Effector CD4-positive, alpha-beta T cell (primary cell): ENCODE measurements at places on chromosomes 6 and 20.

DNA sequence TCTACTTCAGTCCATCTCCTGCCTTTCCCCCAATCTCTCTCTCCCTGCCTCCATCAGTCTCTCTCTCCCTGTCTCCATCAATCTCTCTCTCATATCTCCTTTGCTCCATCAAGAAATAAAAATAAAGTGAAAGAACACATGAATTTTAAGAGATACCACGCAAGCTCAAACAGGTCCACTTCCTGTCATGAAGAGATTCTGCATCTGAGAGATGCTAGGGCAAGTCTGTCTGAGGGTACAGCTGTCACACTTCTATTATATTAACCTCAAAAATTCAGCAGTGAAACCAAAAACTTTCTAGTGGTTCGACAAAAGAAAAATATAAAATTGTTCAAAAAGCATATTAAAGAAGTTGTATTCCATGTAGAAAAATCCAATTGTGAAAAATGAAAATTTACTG lies 296.8 kb upstream of the RSPO3 start:
- no peak for DNase-seq

GRCh38 chr6:32742374-32742773 lies 1.2 kb downstream of the HLA-DQA2 start:
- DNase-seq = no peak

DNA sequence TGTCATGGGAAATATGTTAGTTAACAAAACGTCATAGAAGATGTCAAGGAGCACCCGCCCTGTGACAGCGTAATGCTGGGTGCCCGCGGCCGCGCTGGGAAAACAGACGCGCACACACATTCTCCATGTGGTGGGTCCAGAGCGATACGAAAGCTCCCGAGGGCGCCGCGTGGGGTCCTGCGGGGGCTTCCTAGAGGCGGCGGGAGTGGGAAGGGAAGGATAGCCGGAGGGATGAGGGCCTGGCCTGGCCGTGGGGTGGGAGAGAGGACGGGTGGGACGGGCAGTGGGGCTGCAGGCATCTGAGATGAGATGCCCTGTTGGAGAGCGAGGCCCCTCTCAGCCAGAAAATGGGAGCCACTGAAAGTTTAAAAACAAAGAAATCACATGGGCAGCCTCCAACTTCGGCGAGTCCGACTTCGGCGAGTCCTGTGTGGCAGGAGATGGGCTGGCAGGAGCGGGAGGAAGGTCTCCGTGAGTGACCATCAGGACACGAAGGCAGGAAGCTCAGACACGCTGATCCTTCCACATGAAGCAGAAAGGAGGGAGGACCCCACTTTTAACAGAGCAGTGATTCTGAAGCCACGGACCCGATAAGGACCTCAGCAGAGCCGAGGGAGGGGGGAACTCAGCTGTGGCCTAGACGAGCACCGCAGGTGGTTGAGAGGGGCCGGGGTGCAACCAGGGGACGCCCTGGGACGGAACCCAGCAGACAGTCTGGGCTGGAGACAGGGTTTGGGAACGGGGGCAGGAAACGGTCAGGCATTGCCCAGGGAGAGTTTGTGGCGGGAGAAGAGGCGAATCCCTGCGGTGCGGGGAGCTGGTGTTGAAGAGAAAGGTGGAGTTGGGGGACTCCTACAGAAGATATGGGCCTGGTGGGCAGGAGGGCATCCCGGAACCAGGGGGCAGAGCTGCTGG lies 114.1 kb upstream of the FRMD1 start:
- no peak for DNase-seq

- no peak for DNase-seq
Measured at GRCh38 chr6:27862396-27863066, 49.7 kb downstream of the OR2B2 start.

DNA sequence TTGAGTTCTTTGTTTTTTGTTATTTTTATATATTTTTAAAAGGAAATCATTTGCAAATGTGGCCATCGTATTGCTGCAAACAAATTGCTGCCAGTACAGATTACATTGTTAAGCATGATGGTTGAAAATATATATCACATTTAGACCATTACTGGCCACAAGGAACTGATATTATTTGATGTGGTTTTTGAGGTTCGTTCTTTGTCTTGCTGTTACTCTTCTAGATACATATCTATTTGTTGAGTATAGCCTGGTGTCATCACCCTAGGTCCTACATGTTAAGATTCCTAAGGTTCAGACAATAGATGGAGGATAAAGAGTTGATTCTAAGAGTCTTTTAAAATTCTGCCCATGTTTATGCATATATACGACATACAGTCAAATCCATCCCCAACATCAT lies 306.0 kb downstream of the FARS2 start:
- no peak for DNase-seq

DNA sequence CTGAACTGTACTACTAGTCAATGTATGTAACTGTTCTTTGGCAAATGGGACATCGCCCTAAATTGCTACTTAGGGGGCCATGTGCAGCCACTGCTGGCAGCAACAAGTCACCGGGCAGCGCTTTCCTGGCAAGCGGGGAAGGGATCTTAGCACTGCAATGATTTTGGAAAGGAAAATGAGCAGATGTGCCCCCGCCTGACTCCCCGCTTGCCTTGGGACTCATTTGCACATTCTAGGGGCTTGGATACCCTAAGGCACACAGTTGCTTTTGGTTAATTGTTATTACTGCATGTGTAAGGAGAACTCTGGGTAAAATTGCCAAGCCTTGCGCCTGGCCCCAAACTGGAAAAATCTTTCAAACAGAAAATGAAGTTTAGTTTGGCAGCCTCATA lies 32.2 kb downstream of the CD83 start:
- no peak for DNase-seq

DNA sequence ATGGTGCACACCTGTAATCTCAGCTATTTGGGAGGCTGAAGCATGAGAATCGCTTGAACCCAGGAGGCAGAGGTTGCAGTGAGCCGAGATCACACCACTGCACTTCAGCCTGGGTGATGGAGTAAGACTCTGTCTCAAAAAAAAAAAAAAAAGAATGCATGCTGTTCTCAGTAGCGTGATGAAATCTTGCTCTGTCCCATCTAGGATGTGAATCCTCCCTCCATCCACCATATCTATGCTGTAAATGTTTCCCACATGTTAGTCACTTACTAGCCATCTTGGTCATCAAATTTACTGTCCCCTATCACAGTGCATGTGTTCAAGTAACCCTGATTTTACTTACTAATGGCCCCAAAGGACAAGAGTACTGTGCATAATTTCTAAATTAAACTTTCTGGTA lies 315.4 kb upstream of the TBX18 start:
- no peak for DNase-seq

DNA sequence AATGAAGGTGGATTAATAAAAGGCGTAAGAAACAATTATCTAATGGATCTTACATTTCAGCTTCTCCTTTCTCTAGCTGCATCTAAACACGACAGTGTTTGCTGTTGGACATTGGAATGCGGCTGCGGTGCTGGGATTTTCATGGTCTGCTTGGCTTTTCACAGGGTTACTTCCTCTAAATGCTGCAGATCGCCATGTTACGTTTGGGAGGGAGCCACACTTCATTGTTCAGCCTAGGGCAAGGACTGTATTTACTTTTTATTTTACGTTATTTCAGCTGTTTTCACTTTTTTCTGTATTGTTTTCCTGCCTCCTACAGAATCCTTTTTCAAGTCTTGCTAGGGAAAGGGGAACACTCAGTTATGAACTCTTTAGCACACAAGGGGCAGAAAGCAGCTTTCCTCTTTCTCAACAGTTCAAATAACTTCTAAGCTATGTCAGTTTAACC lies 97.9 kb upstream of the MTHFD1L start:
- DNase-seq = no peak

DNA sequence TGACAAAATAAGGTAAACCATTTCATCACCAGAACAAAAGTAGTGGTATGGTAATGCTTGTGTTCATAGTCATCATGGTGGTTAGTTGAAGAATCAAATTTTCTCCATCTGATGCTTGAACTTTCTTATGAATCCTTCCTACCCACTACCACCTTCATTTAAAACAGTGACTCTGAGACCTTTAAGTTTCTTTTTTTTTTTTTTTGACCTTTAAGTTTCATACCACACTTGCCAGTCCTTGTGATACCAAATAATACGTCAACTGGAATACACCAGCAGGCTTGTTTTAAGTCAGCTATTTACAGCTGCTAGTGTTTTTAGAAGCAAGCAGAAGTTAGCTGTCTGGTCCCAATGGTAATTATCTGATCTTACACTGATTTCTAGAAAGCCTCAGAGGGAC lies 413.4 kb upstream of the SOX4 start:
- DNase-seq = no peak

DNA sequence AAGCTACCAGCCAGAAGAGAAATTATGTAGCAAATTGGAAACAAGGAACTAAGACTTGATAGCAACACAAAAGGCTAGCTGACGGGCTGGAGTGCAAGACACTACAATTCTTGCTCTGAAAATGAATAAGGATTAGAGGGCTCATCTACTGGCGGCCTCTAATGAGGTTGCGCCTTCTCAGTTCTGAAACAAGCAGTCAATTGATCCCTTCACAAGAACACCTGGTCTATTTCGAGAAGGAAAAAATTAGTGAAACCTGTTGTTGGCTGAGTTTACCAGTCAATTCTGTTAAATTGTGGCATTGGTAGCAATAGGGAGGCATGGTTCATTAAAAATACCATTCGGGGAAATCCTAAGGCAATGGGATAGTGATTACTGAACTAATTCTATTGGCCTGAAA lies 74.8 kb upstream of the JARID2 start:
- no peak for DNase-seq

GRCh38 chr6:157091856-157092460 lies 231.4 kb downstream of the TMEM242 start:
- DNase-seq = no peak

GRCh38 chr6:39083231-39083634 lies 31.8 kb downstream of the SAYSD1 start:
- DNase-seq = no peak

DNA sequence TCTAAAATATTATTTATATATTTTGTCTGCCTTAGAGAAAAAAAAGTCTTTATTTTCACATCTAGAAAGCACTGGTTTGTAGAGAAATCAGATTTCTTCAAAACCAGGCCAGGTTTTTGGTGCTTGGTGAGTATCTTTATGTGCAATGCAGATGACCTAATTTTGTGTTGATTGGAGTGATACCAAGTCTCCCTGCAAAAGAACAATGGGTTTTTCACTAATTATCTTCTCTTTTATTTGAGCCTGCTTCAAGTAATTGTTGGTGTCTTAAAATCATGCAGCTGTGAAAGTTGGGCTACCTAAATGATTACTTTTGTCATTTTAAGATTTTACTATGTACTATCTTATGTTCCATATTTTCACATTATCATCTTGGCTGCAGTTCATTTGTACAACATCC lies 874.7 kb downstream of the TFAP2A start:
- DNase-seq = no peak

DNA sequence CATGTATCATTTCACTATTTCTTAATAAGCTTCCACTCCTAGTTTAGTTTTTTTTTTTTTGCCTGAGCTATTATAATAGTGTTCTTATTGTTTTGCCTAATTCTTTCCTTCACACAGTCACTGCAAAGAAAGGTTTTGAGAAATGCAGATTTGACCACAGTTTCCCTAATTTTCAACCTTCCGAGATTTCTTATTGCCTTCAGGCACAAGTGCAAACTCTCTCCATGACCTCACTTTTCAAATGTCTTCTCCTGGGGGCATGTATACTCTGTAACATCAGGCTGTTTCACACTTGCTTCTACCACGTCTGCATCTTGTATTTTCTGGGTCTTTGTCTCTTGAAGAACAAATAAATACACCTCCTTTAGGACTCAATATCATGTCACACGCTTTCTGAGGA lies 339.0 kb upstream of the CITED2 start:
- no peak for DNase-seq

- DNase-seq = no peak
Measured at GRCh38 chr6:163314791-163315470, 99.6 kb upstream of the QKI start.

DNA sequence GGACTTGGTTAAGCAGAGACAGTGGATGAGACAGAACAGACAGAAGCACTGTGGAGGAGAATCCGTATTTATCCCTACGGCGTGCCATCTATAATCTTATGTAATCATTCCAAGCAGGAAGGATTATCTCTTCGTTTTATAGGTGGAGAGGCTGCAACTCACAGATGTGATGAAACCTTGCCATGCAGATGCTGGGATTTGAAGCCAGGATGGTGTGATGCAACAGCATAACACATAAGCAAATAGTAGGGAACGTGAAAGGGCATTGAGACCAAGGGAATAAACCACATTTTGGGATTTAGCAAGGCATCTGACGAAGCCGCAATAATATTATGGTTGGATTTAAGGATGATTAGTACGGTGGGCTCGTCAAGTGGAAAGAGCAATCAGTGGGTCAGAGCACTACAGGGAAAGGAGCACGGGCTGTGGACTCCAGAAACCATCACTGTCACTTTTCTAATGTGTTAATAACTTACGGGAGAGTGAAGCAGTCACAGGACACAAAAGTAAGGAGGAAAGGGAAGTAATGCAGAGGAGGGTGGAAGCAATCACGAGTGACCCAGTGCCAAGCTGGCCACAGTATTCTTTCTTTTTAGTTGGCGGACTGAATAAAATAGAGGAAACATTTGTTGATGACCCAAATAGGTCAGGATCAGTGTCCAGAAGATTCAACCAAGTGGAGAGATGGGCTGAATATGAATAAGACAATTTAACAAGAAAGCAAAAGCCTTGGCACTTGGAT lies 119.6 kb upstream of the EDN1 start:
- DNase-seq = no peak

DNA sequence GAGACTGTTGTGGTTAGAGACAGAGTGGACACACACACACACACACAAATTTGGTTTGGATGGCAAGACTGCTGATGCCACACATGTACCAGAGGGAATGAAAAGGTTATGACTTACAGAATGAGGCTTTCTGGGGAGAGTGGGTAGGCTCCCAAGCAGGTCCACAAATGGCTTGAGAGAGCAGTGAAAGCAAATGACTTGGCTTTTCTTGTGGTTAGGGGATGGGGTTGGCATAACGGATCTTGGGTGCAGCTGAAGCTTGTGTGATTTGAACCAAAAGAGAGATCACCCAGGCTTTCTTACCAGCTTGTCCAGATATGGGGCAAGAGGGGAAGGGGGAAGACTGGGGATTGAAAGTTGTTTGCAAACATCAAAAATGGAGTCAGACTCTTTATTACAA lies 73.9 kb upstream of the OLIG3 start:
- DNase-seq = no peak

GRCh38 chr6:93163146-93163545 lies 256.2 kb downstream of the EPHA7 start:
- DNase-seq = no peak

DNA sequence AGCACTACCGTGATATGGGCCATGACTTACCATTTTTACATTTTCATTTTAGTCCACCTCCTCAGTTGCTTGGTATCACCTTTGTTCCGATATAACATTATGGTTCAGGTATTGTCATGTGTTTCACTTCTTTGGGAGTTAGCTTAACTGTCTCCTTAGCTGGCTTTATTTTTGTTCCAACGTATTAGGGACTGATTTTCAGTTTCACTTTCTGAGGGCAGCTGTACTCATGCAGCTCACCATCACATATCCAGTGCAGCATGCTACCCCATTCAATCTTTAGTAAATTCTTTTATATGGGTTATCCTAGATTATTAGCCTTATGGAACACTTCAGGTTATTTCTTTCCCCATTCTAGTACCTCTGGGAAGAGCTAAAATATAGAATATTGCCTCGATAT lies 362.2 kb upstream of the IRAK1BP1 start:
- no peak for DNase-seq

GRCh38 chr6:105397987-105398386 lies 4.9 kb downstream of the PREP start:
- DNase-seq = no peak
